GM12878 (cell line): ENCODE measurements at places on chromosomes 7 and 10. TPM values are rescaled to one million over a fixed set of nuclear protein-coding genes. Genes with fewer than 3 reads are reported as not detected.

PRF1 gene
- total RNA-seq: 1.5 and 1.8 TPM in 2 replicates

GPR141 gene
- total RNA-seq: 1.1 and 1.2 TPM in 2 replicates

NANOS1 gene
- 0.36 and 0.61 TPM in 2 replicates for total RNA-seq

DNA sequence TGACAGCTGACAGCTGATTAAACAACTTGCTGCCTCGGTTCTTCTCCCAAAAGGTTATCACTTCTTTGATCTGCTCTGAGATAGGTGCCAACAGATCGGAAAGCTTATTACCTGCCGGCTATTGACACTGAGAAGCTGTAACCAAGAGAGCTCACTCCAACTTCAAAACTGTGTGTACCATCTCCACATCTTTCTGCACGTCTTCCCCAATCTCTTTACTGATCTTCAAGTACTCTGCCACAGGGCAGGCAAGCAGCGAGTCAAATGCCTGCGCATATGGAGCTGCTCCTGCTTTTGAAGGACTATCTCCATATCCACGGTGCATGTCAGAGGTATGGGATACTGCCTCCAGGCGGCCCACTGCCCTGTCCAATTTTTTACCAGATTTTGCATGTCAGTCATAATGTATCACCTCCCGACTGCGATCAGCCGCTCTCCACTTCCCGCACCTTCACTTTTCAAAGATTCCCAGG lies 352 bp upstream of the ZNF485 start:
- no peaks in the 10 kb centered on the region for H3K27me3 ChIP-seq
- H3K36me3 ChIP-seq: peaks cover 4% of the 10 kb centered on the region
- no peak overlapping the region for H3K4me3 ChIP-seq
- no peaks in the 10 kb centered on the region; the same call in 1 of the 2 replicates for H3K4me1 ChIP-seq
- H3K27ac ChIP-seq: no peak overlapping the region

GRCh38 chr7:114182837-114183236 lies 231.8 kb upstream of the FOXP2 start:
- H3K36me3 ChIP-seq: no peaks in the 10 kb centered on the region
- DNase-seq: no peak
- H3K4me1 ChIP-seq: no peaks in the 10 kb centered on the region
- H3K27me3 ChIP-seq: no peaks in the 10 kb centered on the region; the same call in 1 of the 2 replicates
- no peak overlapping the region for H3K4me3 ChIP-seq
- H3K27ac ChIP-seq: no peak overlapping the region
